ENCODE measurements at places on chromosomes 13 and 19. TPM values are rescaled to one million over a fixed set of nuclear protein-coding genes. Genes with fewer than 3 reads are reported as not detected.

The LIPE gene
- 0.22 TPM for total RNA-seq

The TGFBR3L gene
- 9.0 TPM for total RNA-seq

The PRR19 gene
- total RNA-seq = not detected

The ZNF98 gene
- total RNA-seq = not detected

The FEM1A gene
- total RNA-seq = 11.0 TPM

The TUBA3C gene
- not detected for total RNA-seq

The CYP2F1 gene
- total RNA-seq = not detected

DNA sequence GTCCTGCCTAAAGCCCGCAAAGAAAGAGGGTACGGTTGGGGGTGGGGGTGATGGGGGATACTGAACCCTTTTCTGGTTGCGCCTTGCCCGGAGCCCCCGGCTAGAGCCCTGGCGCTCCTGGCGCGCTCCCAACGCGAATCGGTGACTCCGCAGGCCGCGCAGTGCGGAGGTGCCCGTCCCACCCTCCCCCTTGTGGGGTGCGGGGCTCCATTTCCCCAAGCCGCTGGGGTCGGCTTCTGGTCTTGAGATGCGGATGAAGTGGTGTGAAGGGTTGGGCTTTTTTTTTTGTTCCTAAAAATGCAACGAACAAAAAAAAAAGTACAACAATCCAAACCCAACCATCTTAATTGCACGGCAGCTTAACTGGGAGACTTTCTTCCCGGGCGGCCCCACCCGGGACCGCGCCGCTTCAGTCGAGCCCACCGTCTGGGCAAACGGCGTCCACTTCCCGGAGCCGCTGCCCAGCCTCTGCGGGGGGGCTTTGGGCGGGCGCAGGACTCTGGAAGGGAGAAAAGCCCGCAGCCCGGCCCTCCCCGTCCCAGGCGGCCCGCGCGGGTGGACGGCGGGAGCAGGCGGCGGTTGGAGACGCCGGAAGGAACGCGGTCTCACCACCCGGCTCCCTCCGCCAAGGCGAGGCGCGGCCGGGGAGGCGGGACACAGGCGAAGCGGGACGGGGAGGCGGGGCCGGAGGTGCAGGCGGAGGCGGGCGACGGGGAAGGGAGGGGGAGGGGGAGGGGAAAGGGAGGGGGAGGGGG, 504 bp upstream of the TRIM13 start:
- H3K4me1 ChIP-seq = peaks cover 23% of the 10 kb centered on the region
- no peaks in the 10 kb centered on the region for H3K27me3 ChIP-seq
- DNase-seq = peak; percentile 98
- peaks cover 25% of the 10 kb centered on the region for H3K36me3 ChIP-seq
- H3K27ac ChIP-seq = peak overlapping the region; percentile 90
- peak overlapping the region; percentile 93 for H3K4me3 ChIP-seq

DNA sequence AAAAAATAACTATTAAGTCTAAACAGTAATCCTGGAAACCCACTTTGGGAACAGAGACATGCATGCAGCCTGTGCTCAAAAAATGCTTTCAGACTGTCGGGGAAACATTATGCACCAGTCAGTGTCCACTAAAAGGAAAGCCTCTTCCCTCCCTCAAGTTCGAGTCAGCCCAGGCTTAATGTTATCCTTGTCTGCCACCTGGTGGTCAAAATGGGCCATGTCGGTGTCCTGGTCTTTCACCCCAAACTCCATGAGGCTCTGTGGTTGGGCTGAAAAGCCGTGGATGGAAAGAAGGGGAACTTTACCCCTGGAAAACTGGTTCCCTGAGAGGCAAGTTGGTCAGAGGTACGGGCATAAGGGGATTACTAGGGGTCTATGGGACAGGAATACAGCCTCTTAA, 88.4 kb upstream of the ZNF492 start:
- no peaks in the 10 kb centered on the region for H3K4me1 ChIP-seq
- H3K4me3 ChIP-seq = no peak overlapping the region
- no peaks in the 10 kb centered on the region for H3K36me3 ChIP-seq
- H3K27me3 ChIP-seq = no peaks in the 10 kb centered on the region
- peak; percentile 26 for DNase-seq
- no peak overlapping the region for H3K27ac ChIP-seq

DNA sequence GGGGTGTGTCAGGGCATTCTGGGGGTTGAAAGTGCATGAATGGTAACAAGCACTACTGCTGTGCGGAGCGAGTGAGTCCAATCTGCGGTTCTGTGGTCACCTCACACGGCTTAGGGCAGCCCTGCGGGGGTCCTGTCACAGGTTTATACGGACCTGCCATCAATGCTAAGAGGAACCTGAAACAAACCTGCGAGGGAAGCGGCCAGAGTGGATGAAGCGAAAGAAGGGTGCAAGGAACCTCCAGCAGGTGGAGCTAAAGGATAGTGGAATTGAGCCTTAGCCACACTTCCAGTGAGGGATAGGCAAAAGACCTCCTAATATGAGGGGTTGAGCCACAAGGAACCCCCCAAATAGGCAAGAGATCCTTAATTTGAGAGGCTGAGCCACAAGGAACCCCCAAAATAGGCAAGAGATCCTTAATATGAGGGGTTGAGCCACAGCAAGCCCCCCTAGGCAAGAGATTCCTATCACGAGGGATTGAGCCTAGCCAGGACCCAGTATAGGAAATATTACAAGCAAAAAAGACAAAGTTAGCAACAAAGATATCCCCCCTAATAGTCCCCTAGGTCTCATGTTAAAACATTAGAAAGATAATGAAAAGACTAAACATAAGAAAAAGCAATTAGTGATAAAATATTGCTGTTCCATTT, 6.3 kb upstream of the ZNF69 start:
- H3K27ac ChIP-seq = no peak overlapping the region
- DNase-seq = peak; percentile 70
- H3K36me3 ChIP-seq = no peaks in the 10 kb centered on the region
- H3K27me3 ChIP-seq = no peaks in the 10 kb centered on the region
- no peaks in the 10 kb centered on the region for H3K4me1 ChIP-seq
- H3K4me3 ChIP-seq = peak overlapping the region; percentile 51

DNA sequence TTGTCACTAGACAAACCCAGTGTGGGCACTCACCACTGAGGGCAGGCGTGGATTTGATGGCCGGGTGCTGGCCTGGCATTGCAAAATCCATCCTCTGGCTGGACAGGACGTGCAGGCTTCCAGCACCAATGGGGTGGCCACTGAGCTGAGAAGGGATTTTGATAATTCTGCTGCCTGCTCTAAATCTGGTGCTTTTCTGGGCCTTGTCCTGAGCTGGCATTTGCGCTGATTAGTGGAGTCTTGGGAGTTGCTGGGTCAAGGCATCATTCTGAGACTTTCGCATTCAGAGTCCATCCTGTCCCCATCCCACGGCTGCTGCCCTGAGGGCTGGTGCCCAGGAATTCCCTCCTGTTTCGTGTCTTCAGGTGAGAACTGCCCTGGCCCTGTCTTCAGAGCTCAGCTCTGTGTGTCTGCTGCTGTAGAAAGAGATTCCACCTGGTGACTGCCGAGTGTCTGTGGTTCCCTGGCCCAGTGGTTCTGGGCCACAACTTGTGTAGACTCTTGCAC, 65.9 kb upstream of the MCF2L start:
- no peaks in the 10 kb centered on the region for H3K4me1 ChIP-seq
- H3K27ac ChIP-seq = no peak overlapping the region
- no peak overlapping the region for H3K4me3 ChIP-seq
- H3K36me3 ChIP-seq = no peaks in the 10 kb centered on the region
- DNase-seq = no peak

DNA sequence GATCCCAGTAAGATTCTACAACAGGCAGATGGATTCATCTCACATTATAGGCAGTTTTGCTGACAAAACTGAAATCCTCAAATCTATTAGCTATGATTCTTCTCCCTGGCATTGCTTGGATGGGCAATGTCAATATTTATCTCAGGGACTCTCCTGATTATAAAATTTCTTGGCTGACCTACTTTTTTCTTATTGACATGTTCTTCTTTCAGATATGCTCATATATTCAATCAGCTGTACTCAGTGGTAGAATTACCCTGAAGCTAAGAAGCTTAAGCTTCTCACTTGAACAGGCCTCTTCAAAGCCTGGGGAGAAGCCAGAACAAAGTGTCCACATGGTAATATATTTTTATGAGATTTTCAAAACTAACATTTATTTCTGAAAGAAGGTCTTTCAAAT, 513.6 kb downstream of the PCDH9 start:
- H3K4me1 ChIP-seq = no peaks in the 10 kb centered on the region
- no peaks in the 10 kb centered on the region for H3K36me3 ChIP-seq
- no peak overlapping the region for H3K27ac ChIP-seq
- H3K27me3 ChIP-seq = no peaks in the 10 kb centered on the region

DNA sequence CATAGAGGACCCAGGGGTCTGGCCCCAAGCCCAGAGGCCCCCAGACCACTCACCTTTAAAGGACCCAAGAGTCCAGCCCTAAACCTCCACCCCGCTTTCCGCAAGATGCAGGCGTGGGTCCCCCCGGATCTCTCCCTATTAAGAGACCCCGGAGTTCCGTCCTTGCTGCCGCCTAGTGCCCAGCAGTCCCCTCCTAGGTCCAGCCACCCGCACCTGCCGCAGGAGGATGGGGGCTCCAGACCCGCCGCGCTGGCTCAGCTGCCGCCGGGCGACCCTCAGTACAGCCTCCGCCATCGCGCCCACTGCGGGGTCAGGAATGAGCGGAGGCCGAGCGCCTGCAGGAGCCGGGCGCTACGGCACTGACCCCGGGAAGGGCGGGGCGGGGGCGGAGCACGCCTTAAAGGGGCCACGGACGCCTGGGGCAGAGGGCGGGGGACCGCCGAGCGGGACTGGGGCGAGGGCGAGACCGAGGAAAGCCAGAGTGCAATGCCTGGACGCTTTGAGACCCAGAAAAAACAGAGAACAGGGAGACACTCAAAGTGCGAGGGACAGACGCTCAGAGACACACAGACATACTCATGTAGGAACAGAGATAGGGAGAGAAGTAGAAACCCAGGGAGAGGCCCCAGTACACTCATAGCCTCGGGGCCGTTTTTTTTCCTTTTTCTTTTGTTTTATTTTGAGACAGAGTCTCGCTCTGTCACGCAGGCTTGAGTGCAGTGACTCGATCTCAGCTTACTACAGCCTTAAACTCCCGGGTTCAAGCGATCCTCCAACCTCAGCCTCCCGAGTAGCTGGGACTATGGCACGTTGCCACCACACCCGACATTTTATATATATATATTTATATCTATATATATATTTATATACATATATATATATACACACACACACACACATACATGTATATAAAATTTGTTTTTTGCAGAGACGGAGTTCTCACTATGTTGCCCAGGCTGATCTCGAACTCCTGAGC, at the start of gene ETHE1:
Gene ETHE1, minus strand, starts transcription at position 318 of the 976 bp plus-strand sequence. Its CDS starts 24 bp downstream, at position 294.
- peak within 1 kb of the TSS; percentile 71 for H3K27ac ChIP-seq
- H3K36me3 ChIP-seq = no peaks in the 10 kb centered on the region
- H3K4me1 ChIP-seq = peaks cover 30% of the 10 kb centered on the region
- peak; percentile 78 for DNase-seq
- peak within 1 kb of the TSS; percentile 95 for H3K4me3 ChIP-seq

DNA sequence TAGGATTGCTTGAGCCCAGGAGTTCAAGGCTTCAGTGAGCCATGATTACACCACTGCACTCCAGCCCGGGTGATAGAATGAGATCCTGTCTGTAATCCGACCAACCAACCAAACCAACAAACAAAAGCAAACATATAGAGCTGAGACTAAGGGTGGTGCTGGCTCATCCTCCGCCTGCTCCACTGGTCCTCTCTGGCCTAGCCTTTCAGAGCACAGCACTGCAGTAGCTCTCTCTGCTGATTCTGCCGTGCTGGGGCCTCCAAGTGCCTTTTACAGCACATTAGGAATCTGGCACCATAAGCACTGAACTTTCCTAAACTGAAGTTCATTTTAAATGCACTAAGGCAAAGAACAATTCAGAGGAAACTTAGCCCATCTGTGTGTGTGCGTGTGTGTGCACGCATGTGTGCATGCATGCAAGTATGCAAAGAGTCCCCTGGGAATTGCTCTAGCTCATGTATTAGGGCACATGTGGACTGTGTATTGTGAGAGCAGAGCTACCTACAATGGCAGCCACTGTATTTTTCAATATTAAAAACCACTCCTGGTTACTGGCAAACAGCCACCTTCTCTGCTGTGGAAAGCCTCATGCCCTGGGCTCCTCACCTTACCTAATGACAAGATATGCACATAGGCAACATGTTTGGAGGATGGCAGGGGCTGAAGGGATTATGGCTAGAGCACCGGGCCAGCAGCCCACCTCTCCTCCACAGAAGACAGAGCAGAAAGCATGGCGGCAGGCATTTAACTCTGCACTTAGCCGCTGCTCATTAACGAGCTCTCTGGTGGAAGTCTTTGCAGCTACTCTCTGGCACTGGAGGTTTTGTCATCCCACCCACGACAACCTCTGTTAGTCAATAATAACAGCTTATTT, 223.1 kb upstream of the TSHZ3 start:
- no peaks in the 10 kb centered on the region for H3K36me3 ChIP-seq
- H3K27ac ChIP-seq = no peak overlapping the region
- H3K27me3 ChIP-seq = peaks cover 35% of the 10 kb centered on the region
- no peak overlapping the region for H3K4me3 ChIP-seq
- no peak for DNase-seq
- no peaks in the 10 kb centered on the region for H3K4me1 ChIP-seq

- H3K36me3 ChIP-seq = no peaks in the 10 kb centered on the region
- peaks cover 15% of the 10 kb centered on the region for H3K27me3 ChIP-seq
- DNase-seq = no peak
Measured at GRCh38 chr13:50850445-50850844, 7.0 kb upstream of the DLEU7 start.

- no peaks in the 10 kb centered on the region for H3K36me3 ChIP-seq
- no peaks in the 10 kb centered on the region for H3K27me3 ChIP-seq
- H3K4me1 ChIP-seq = no peaks in the 10 kb centered on the region
- no peak for DNase-seq
- no peak overlapping the region for H3K4me3 ChIP-seq
Measured at GRCh38 chr13:32838945-32839344, 177.3 kb upstream of the KL start.

DNA sequence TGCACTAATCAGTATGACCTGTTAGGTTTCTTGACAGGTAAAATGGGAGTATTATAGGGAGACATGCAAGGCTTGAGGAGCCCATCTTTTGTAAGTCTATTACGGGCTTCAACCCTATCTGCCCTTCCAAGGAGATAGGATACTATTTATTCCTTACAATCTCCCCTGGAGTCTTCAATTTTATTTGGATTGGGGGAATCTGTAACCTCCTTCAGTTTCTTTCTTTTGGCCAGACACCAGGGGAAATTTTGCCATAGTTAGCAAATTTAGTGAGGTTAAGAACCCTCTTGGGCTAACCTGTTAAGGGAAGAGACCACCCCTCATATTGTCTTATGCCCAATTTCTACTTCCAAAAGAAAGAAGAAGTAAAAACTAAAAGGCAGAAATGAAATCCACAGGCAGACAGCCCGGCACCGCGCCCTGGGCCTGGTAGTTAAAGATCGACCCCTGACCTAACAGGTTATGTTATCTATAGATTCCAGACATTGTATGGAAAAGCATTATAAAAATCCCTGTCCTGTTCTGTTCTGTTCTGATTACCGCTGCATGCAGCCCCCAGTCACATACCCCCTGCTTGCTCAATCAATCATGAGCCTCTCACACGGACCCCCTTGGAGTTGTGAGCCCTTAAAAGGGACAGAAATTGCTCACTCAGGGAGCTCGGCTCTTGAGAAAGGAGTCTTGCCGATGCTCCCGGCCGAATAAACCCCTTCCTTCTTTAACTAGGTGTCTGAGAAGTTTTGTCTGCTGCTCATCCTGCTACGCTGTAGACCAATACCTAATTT, 39.6 kb upstream of the CD177 start:
- no peaks in the 10 kb centered on the region for H3K27me3 ChIP-seq
- no peak overlapping the region for H3K4me3 ChIP-seq
- H3K36me3 ChIP-seq = no peaks in the 10 kb centered on the region
- no peak for DNase-seq
- H3K27ac ChIP-seq = no peak overlapping the region

- H3K36me3 ChIP-seq = no peaks in the 10 kb centered on the region
- H3K27ac ChIP-seq = no peak overlapping the region
- H3K27me3 ChIP-seq = no peaks in the 10 kb centered on the region
- H3K4me3 ChIP-seq = no peak overlapping the region
- H3K4me1 ChIP-seq = no peaks in the 10 kb centered on the region
Measured at GRCh38 chr13:101434486-101434885, 18.0 kb upstream of the ITGBL1 start.
